NCI-H524 treated with DMSO at 0.1 percent for 48 hours (cell line): ENCODE measurements at places on chromosomes 6 and 20.

DNA sequence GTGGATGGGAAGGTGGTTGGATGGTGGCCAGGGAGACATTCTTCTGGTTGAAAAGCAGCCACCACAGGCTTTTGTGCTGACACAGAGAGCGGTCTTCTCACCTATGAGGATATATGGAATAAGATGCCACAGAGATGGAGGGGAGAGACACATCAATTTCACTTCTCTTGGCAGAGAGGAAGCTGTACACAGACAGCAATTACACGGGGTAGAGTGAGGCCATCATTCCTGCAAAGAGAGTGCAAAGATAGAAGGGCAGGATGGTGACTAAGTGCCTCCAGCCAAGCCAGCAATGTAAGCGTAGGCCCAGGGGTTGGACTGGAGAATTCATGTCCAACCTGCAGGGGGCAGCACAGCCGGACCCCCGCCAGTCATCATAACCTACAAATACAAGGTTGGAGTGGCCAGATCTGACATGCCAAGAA lies 56.4 kb downstream of the NRN1 start:
- DNase-seq: no peak

DNA sequence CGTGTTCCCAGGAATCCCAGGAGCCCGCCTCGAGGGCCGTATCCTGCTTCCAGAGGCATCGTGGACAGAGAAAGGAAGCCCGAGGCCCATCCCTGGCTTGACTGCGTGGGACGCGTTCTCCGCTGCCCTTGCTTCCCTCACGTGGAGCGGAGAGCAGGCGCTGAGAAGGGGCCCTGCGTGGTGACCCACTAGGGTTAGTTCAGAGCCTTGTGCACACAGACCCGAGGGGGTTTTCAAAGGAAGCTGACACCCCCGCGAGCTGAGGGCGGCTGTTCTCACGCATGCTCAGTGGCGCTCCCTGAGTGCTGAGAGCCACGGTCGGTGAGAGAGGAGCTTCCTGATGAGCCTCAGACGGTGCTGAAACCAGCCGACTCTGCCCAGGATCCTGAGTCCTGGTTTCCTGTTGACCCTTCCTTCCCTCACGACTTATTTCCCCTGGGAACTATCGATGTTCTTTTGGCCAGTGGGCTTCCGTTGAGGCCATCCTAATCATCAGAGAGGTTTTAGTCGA lies 28.9 kb upstream of the CCR6 start:
- no peak for DNase-seq

DNA sequence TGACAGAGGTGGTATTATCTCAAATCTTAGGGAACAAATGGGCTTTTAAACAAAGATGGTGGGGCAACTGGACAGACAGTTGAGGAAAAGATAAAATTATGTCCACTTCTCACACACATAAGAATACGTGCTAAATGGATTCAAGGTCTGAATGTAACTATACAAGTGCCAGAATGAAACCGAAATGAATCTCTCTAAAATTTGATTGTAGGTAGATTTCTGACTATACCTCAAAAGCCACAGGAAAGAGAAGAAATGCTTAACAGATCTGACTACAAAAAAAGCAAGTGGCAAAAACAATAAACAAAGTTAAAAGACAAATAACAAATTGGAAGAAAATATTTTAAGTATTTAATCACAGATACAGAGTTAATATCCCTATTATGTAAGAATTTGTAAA lies 182.7 kb upstream of the OLIG3 start:
- DNase-seq: no peak

DNA sequence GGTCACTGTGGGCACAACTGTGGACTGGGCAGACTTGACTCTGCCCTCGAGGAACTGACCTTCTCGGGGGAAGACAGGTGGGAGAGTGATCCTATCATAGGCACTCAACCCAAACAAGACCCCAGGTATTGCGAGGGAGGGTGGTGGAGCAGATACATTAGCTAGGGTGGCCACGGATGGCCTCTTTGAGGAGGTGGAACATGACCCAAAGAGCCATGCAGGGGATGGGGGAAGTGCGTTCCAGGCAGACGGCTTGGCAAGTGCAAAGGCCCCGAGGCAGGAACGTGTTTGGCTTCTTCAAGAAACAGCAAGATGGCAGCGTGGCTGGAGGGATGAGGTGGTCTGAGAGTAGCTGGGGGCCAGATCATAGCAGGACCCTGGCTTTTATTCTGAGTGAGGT lies 167.6 kb downstream of the NFATC2 start:
- no peak for DNase-seq

DNA sequence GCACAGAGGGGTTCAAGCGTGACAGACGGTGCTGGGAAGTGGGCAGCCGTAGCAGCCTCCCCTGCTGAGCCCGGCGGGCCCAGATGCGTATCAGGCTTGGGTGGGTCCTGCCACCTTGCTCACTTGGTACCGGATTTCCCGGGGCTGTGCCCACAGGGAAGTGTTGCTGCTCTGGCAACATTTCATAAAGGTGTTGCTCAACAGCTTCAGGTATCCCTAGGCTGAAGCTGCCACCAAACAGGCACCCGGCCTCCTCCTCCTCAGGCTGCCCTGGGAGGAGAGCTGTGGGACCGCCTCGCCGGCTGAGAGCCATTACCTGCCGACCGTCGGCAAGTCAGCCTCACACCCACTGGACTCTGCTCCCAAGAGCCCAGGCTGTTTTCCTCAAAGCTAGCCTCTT lies 11.5 kb downstream of the PSMG4 start:
- DNase-seq: no peak

GRCh38 chr6:134446218-134446848 lies 128.4 kb upstream of the SGK1 start:
- DNase-seq: no peak

DNA sequence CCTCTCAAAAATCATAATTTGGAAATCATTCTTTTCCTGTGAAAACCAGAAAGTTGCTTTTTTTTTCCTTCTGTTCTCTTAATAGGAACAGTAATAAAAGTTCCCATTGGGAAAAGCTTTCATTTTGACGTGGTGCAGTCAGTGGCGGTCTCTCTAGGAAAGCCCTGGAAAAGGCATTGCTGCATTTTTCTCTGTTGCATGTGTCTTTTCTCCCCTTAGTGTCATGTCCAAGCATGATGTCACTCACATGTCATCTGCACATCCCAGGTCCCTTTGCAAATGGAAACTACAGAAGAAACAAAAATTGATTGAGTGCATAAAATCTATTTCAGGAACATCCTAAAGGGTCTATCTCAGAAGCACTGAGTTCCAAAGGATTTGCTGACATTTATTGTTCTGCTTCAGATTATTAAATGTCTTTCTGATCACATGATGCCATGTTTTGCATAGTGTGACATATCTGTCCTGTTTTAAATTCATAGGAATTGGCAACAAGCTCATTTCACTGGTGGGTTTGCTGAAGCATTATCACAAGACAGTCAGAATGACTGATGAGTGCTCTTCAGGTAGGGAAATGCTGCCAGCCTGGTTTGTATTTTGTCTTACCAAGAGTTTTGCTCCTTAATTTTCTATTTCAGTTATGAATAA lies 208.7 kb downstream of the SOX4 start:
- no peak for DNase-seq

GRCh38 chr6:37122861-37123260 lies 47.1 kb upstream of the PIM1 start:
- no peak for DNase-seq

DNA sequence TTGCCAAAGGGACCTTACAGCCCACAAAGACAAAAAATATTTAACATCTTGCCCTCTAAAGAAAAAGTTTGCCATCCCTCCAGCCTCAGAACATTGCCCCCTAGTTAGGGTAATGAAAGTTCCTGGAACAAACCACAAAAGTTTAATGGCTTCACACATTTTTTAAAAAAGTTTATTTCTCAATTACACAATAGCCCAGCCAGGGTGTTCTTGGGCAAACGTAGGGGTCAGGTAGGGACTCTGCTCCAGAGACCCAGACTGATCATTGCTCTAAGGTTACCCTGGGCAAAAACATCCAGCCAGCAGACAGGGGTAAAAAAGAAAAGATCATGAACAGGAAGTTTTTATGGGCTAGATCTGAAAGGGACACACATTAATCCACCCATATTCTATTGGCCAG lies 4.5 kb upstream of the ISM1 start:
- no peak for DNase-seq

- DNase-seq: no peak
Observed at GRCh38 chr6:24668997-24669361, 2.1 kb downstream of the ACOT13 start.

DNA sequence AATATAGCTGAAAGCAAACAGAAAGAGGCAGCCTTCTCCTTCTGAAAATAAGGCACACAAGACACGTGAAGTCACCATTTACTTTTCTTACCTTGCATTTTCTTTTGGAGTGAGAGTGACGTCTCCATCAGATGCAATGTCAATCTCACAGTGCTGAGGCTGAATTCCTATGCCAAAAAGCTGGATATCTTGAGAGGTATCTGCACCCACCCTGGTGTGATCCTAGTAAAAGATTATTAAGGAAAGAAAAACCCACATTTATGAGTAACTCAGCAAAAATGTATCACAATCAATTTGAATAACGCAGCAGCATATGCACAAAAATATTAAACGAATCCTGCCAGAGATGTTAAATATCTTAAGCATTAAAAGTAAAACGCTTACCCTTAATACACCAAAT lies 121.4 kb upstream of the NUP153 start:
- no peak for DNase-seq

- DNase-seq: no peak
Observed at GRCh38 chr6:55184782-55185530, 10.6 kb downstream of the HCRTR2 start.

DNA sequence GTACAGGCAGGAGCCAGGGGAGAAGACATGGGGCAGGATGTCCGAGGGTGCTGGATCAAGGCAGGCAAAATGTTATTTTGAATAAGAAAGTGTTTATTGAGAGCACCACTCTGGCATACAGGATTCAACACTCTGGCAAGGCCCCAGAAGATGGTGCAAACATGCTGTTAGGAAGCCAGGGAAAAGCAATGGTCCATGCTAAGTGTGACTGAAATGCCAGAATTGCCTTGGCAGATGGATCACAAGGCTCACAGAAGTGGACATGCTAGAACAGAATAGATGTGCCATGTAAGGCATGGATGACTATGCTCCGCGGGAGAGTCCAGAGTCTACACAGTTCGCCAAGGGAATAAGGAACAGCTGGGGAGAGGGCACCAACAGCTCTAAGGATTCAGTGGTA lies 54.6 kb downstream of the QRSL1 start:
- no peak for DNase-seq

DNA sequence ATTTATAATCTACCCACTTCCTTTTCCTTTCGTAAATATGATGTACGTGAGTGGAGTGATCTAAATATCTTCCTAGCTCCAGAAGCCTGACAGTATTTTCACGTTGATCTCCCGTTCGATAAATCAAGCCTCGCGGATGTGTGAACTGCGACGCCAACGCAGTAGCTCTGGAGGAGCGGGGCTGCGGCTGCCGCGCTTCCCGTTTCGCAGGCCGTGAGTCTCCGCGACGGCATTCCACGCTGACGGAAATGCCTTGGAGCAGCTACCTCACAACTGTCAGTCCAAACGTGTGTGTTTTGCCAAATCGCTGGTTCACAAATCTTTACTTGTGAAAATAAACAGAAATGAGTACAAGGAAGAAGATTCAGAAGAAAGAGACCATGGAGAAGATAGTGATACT lies 41.2 kb downstream of the BTBD3 start:
- no peak for DNase-seq

DNA sequence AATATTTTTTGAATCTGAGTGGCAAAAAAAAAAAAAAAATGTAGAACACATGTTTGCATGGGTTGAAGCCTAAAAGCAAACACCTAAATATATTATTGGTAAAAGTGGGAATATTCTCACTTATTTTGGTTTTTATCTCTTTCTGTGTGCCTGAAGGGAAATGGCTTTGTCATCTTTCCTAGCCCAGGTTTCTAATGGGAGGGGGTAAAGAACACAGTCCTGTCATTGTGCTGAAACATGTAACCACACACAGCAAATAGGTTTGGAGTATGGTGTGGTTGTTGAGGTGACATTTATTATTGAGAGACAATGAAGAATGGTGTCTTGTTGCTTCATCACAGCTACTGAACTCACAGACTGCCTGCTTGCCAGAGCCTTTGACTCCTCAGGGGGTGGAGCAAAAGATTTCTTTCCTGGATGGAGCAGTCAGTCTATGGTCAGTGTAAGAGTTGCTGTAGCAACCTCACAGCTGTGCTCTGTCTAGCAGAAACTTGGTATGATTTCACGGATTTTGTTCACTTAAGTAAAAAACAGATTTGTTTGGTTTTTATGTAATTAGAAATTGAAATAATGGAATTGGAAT lies 70.2 kb downstream of the CEP57L1 start:
- no peak for DNase-seq

- DNase-seq: no peak
Observed at GRCh38 chr6:139872665-139873064, 498.2 kb upstream of the CITED2 start.

DNA sequence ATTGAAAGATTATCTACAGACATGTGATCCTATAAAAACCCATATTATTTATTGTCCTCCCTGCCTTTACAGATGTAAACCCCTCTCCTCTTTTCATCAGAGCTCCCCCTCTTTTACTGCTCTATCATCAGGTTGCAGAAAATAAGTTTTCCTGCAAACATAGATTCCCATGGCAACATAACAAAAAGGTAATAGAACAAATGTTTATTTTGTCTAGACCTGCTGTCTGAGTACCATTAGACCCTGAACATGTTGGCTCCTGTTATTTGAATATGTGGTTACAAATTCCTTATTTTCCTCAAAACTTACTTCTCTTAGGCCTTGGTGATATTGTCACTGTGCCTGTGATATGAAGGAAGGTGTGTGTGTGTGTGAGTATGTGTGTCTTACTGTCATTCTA lies 11.5 kb downstream of the MAPK14 start:
- DNase-seq: no peak

DNA sequence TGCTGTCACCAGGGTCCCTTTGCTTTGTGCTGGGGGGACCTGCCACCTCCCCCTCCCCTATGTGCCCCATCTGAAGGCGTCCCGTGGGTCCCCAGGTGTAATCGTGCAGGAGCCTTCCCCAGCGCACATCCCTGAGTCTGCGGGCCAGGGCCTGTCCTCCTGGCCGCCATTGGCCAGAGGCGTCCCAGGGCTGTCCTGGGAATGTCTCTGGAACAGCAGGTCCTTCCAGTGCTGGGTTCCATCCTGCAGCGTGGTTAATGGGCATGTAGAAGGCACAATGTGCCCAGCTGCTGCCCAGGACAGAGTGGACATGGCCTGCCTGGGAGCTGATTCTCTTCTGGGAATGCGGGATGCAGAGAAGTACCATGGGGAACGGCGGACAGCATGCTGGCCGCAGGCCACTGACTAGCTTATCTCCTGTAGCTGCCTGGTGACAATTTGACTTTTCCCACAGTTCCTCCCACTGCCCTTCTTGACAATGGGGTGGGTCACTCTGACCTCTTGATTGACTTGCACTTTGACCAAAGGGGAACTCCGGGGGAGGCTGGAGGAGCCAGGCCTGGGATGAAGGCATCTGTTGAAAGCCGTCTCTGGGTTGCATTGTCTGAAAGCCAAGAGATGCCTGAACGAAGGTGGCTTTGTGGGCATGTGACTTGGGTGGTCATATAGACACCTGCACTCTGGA lies 64.0 kb downstream of the CTCFL start:
- DNase-seq: no peak
